ENCODE measurements at places on chromosomes 4 and X. TPM values are rescaled to one million over a fixed set of nuclear protein-coding genes. Genes with fewer than 3 reads are reported as not detected.
A peak's percentile ranks its signal among the peaks of the same experiment; 100 is the strongest.

GRCh38 chrX:46251755-46252154 is 293.5 kb downstream of the ZNF674 start:
- no peak for DNase-seq
- H3K27me3 ChIP-seq, result no peaks in the 10 kb centered on the region
- no peaks in the 10 kb centered on the region for H3K36me3 ChIP-seq
- H3K4me1 ChIP-seq, result peaks cover 43% of the 10 kb centered on the region
- no peak overlapping the region for H3K4me3 ChIP-seq

DNA sequence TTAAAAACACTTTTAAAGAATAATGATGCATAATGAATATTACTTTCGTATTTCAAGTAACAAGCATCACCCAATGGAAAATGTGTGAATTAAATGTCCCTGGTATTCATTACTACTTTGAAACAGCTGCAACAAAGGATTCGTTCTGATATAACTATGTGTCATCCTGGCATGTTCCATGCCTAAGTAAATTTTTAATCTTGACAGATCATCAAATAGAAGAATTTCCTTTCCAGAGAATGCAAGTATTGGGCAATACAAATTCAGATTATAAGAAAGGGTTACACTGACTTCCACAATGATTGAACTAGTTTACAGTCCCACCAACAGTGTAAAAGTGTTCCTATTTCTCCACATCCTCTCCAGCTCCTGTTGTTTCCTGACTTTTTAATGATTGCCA is 105.3 kb downstream of the SPCS3 start:
- H3K4me1 ChIP-seq, result no peaks in the 10 kb centered on the region
- H3K4me3 ChIP-seq, result no peak overlapping the region
- no peak overlapping the region for H3K27ac ChIP-seq
- DNase-seq, result no peak

- no peak for DNase-seq
- no peaks in the 10 kb centered on the region for H3K27me3 ChIP-seq
- H3K4me3 ChIP-seq, result no peak overlapping the region
- H3K27ac ChIP-seq, result peak overlapping the region; percentile 43
These were observed 27.0 kb upstream of the ZNF280C start for GRCh38 chrX:130295519-130296296.

DNA sequence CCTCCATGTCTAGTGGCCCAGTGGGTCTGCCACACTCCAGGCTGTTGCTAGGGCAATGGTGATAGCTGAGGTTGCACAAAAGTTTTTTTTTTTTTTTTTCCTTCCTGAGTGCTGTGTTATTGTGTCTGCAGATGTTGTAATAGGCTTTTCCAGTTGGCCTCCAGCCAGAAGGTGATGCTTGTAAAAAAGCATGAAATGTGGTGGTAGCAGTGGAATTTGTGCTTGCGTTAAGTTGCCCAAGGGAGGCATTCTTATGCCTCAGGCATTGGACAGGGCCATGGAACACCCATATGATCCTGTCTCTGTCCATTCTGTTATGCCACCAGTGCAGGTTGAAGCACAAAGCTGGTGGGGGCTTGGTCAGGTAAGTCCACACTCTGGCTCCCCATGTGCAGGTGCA is 660.5 kb upstream of the SPANXN1 start:
- no peak overlapping the region for H3K27ac ChIP-seq
- no peaks in the 10 kb centered on the region for H3K4me1 ChIP-seq
- H3K27me3 ChIP-seq, result no peaks in the 10 kb centered on the region
- no peak overlapping the region for H3K4me3 ChIP-seq
- no peak for DNase-seq
- H3K36me3 ChIP-seq, result no peaks in the 10 kb centered on the region

GRCh38 chr4:108694423-108694822 is 44.0 kb downstream of the OSTC start:
- H3K36me3 ChIP-seq, result no peaks in the 10 kb centered on the region
- no peak overlapping the region for H3K4me3 ChIP-seq
- H3K27ac ChIP-seq, result no peak overlapping the region
- H3K27me3 ChIP-seq, result peaks cover 5% of the 10 kb centered on the region
- no peak for DNase-seq
- H3K4me1 ChIP-seq, result no peaks in the 10 kb centered on the region

DNA sequence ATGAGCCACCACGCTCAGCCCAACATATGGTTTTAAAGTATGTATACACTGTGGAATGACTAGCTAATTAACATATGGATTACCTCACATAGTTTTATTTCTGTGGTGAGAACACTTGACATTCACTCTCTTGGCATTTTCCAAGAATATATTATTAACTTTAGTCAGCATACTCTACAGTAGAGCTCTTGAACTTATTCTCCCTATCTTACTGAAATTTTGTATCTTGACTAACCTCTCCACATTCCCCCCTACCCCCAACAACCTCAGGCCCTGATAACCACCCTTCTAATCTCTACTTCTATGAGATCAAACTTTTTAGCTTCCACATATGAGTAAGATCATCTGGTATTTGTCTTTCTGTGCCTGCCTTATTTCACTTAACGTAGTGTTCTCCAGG is 38.6 kb upstream of the AGA start:
- H3K4me1 ChIP-seq, result peaks cover 3% of the 10 kb centered on the region
- H3K36me3 ChIP-seq, result no peaks in the 10 kb centered on the region
- H3K4me3 ChIP-seq, result no peak overlapping the region
- DNase-seq, result no peak
- no peaks in the 10 kb centered on the region for H3K27me3 ChIP-seq

- DNase-seq, result peak; percentile 74
- H3K27me3 ChIP-seq, result no peaks in the 10 kb centered on the region
- H3K27ac ChIP-seq, result no peak overlapping the region
- no peaks in the 10 kb centered on the region for H3K4me1 ChIP-seq
- H3K36me3 ChIP-seq, result no peaks in the 10 kb centered on the region
- no peak overlapping the region for H3K4me3 ChIP-seq
These were observed 21.8 kb upstream of the JADE1 start for GRCh38 chr4:128787509-128788311.

- H3K4me3 ChIP-seq, result no peak overlapping the region
- H3K4me1 ChIP-seq, result no peaks in the 10 kb centered on the region
These were observed 378.0 kb downstream of the AFF2 start for GRCh38 chrX:148878371-148878770.

- H3K27ac ChIP-seq, result no peak overlapping the region
- peaks cover 35% of the 10 kb centered on the region for H3K27me3 ChIP-seq
- DNase-seq, result no peak
- no peak overlapping the region for H3K4me3 ChIP-seq
- no peaks in the 10 kb centered on the region for H3K36me3 ChIP-seq
These were observed 52.5 kb upstream of the PROM1 start for GRCh38 chr4:16136311-16136710.

SYN1 gene
- 0.71 TPM for total RNA-seq

SPANXA2 gene
- total RNA-seq, result not detected

ARFIP1 gene
- 41.9 TPM for total RNA-seq

SLC4A4 gene
- total RNA-seq, result 37.7 TPM

ZBTB49 gene
- 3.5 TPM for total RNA-seq

SYP gene
- 1.5 TPM for total RNA-seq

BLOC1S4 gene
- 14.9 TPM for total RNA-seq
